ENCODE measurements at places on chromosomes 7 and 10. TPM values are rescaled to one million over a fixed set of nuclear protein-coding genes. Genes with fewer than 3 reads are reported as not detected.

Gene AFAP1L2
- polyA plus RNA-seq, result 45.3 TPM

Gene TDRD1
- 0.11 TPM for polyA plus RNA-seq

Gene OAT
- not detected for polyA plus RNA-seq

Gene SEC61G
- 131 TPM for polyA plus RNA-seq

Gene GPER1
- polyA plus RNA-seq, result 8.5 TPM

Gene NEUROD6
- 0.28 TPM for polyA plus RNA-seq

Gene SLC18A3
- not detected for polyA plus RNA-seq

Gene PNLIPRP3
- polyA plus RNA-seq, result not detected

Gene CALN1
- 1.6 TPM for polyA plus RNA-seq

Gene MYL10
- 23.0 TPM for polyA plus RNA-seq

Gene REPIN1
- 57.9 TPM for polyA plus RNA-seq

Gene DNAJC12
- 11.7 TPM for polyA plus RNA-seq

Gene RNF148
- not detected for polyA plus RNA-seq

Gene SORCS3
- 0.07 TPM for polyA plus RNA-seq

Gene TMEM196
- polyA plus RNA-seq, result 0.26 TPM

All from muscle of arm (tissue), 14 donors.